ENCODE measurements at places on chromosomes 1 and 21.
A peak's percentile ranks its signal among the peaks of the same experiment; 100 is the strongest.

- DNase-seq: no peak
Observed at GRCh38 chr1:199020051-199020450, 381.2 kb downstream of the PTPRC start.

GRCh38 chr1:187408212-187409004, 579.7 kb downstream of the PLA2G4A start:
- DNase-seq: peak; percentile 56

- no peak for DNase-seq
Observed at GRCh38 chr1:41525891-41526587, 41.6 kb upstream of the EDN2 start.

GRCh38 chr1:32336963-32337675, 1.1 kb upstream of the MARCKSL1 start:
- DNase-seq: no peak

- no peak for DNase-seq
Observed at GRCh38 chr1:223716302-223716862, 4.0 kb downstream of the CAPN2 start.

- peak; percentile 42 for DNase-seq
Observed at GRCh38 chr1:20279509-20279908, 11.2 kb upstream of the VWA5B1 start.

- peak; percentile 18 for DNase-seq
Observed at GRCh38 chr1:152654110-152654509, 9.1 kb upstream of the LCE2D start.

DNA sequence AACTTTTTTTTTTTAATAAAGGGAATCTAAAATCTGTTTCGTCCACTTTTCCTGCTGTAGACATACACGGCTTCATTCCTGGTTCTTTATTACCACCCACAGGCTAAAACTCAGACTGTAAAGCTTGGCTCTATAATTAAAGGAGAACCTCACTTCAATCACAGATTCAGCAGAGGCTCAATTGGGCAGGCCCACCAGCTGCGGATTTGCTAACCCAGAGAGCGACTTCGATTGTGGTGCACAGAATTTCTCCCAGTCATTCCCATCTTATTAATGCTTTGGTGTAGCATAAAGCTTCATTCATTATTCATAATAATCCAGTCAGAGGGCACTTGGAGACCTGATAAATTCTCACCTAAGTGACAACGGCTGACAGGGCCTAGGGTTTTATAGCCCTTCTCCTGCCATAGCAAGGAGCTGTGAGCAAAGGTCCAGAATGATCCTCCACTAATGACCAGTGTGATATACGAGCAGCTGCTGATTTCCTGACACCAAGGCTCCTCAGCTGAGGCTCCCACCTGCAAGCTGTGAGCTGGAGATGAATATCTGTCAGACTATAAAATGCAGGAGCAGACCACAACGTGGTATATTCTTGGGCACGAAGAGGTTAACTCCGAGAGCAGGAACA, 149.0 kb downstream of the ATP6V1G3 start:
- DNase-seq: no peak

- DNase-seq: peak; percentile 24
Observed at GRCh38 chr1:213201380-213202155, 150.5 kb downstream of the RPS6KC1 start.

- DNase-seq: peak; percentile 90
Observed at GRCh38 chr1:59738152-59738551, 76.6 kb upstream of the HOOK1 start.

DNA sequence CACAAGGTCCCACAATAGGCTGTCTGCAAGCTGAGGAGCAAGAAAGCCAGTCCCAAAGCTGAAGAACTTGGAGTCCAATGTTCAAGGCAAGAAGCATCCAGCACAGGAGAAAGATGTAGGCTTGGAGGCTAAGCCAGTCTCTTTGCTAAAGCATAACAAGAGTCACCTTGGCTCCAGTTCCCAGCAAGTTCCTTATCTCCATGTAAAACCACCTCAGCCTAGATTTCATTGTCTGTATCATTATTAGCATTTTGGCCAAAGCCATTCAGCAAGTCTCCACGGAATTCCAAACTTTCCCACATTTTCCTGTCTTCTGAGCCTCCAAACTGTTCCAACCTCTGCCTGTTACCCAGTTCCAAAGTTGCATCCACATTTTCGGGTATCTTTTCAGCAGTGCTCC, 36.9 kb downstream of the PIGM start:
- DNase-seq: no peak

- DNase-seq: no peak
Observed at GRCh38 chr1:12499539-12500240, 118.3 kb downstream of the DHRS3 start.

DNA sequence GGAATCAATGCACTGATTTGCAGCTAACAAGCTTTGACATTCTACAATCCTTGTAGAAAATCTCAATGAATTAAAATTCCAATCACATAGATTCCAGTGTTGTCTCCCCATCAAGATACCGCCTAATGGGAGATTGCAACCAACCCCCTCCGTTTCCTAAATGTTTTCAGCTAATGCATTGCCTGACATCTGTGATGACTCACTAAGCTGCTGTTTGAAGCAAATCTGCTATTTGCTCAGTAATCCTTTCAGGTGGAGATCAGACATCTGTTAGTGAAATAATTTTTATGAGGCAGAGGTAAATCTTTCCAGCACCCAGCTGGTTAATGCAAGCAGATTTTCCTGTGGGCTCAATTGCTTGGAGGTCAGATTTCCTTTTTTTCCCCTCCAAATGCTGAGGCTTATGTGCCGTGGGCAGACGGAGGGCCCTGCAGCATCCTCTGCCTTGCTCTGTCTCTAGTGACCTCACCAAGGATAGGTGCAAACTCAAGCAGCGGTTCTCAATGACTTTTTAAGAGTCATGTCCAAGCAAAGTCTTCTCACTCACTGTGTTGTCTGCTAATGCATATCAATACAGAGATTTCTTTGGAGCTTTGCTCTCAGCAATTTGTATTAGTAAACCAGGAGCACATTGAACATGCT, 91.1 kb upstream of the RAB3GAP2 start:
- DNase-seq: no peak

All from astrocyte of the spinal cord (primary cell).